CD8-positive, alpha-beta T cell (primary cell): ENCODE measurements at places on chromosomes 11 and 22.

GRCh38 chr22:46511151-46512038 is 26.0 kb downstream of the CELSR1 start:
- no peak for DNase-seq

DNA sequence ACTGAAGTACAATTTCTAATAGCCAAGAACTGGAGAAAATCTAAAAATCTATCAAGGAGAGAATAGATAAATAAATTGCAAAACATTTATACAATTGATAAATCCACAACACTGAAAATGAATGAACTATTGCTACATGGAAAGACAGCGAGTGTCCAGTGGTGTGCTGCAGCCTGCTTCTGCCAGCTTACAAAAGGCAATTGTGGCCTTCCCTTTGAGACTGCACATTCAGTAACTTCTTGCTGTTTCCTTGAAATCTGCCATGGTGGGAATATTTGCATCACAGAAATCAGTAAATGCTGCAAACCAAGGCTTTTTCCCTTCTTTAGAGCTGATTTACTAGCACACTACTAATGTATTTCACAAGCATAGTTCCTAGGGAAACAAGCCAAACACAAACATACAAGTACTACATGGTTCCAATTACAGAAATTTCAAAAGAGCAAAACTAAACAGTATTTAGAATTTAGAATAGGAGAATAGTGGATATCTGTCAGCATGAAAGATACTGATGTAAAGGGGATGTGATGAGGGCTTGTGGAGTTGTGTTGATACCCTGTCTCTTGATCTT is 76.9 kb upstream of the TRIM77 start:
- no peak for DNase-seq

- DNase-seq: no peak
These were observed 1.3 kb upstream of the SC5D start for GRCh38 chr11:121291319-121291718.

GRCh38 chr11:132289590-132290256 is 919.3 kb downstream of the NTM start:
- no peak for DNase-seq

DNA sequence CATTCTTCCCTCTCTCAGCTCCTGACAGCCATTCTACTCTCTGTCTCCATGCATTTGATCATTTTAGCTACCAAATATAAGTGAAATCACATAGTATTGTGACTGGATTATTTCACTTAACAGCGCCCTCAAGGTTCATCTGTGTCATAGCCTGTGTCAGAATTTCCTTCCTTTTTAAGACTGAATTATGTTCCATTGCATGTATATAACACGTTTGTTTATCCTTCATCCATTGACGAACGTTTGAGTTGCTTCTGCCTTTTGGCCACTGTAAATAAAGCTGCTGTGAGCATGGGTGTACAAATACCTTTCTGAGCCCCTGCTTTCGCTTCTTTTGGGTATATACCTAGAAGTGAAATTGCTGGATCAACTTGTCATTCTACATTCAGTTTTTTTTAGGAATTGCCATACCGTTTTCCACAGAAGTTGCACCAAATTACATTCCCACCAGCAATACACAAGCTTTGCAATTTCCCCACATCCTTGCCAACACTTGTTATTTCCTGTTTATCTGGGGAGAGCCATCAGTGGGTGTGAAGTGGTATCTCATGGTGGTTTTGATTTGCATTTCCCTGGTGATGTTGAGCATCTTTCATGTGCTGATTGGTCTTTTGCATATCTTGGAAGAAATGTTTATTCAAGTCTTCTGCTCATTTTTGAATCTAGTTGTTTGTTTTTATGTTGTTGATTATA is 17.5 kb downstream of the GLB1L2 start:
- DNase-seq: peak; percentile 67

DNA sequence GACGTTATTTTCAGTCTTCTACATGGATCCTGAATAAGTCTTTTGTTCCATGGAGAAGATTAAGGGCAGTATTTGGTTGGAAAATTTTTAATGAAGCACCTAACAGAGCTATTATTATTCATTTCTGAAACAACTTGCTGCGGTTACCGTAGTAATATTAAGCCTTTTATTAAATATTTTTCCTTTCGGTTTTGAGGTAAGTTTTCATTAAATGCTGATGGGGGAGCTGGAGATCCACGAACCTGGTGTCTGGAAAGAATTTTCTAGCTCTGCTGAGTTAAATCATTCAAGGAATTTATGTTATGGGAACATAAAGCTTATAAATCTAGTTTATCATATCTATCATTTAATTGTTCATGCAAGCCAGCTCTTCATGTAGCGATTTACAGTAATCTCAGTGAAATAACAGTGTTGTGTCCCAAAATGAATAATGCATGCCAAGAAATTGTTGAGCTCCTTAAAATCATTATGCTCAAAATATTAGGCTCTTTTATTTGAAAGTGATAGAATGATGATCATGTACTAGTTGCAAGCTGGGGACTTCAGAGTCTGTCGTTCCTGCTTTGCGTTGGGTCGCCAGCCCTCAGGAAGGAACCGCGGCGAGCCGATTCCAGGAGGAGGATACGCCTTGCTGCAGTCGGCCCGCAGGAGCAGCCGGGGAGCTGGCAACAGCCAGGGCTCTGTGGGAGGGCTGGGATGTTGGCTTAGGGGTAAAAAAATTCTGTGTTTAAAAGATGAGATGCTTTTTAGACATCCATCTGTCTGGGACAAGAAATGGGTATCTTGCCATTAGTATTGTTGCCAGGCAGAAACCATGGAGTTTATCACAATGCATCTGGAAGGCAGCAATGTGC is 83.1 kb downstream of the TBC1D22A start:
- no peak for DNase-seq

GRCh38 chr22:31222736-31223135 is 10.6 kb downstream of the LIMK2 start:
- DNase-seq: no peak

DNA sequence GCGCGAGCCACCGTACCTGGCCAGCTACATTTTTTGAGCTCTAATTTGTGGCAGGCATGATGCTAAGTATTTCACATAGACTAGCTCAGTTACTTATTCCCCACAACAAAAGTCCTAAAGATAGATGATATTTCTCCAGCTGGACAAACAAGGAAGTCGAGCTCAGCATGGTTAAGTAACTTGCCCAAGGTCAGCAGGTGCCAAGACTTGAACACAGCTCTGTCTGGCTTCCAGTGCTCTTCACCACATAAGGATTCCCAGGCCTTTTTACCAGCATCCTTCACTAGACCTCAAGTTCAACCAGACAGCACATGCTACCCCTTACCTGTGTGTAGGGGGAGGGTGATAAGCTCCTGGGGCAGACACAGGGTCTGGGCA is 177.3 kb upstream of the NCAM1 start:
- no peak for DNase-seq

DNA sequence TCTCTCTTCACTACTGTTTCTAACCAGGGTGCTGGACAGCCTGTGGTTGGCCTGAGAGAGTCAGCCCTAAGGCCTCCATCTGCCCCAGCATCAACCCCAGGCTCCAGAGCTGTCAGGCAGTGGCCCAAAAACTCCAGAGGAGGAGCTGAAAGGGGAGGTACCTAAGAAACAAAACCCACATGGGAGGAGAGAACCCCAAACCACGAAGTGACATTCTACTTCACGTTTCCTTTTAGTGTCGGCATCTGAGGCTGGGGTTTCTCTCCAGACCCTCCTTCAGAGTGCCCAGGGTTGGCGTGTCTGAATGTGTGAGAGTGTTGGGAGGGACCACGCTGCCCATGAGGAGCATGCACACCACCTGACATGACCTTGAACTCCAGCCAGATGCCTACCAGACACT is 69.8 kb upstream of the NNMT start:
- no peak for DNase-seq

DNA sequence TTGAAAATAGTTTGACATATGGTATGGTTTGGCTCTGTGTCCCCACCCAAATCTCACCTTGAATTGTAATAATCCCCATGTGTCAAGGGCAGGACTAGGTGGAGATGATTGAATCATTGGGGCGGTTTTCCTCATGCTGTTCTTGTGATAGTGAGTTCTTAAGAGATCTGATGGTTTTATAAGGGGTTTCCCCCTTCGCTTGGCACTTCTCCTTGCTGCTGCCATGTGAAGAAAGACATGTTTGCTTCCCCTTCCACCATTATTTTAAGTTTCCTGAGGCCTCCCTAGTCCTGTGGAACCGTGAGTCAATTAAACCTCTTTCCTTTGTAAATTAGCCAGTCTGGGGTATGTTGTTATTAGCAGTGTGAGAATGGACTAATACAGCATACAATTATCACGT is 7.7 kb downstream of the KCTD21 start:
- DNase-seq: no peak

- DNase-seq: no peak
These were observed 135.6 kb downstream of the ST3GAL4 start for GRCh38 chr11:126491092-126491491.

DNA sequence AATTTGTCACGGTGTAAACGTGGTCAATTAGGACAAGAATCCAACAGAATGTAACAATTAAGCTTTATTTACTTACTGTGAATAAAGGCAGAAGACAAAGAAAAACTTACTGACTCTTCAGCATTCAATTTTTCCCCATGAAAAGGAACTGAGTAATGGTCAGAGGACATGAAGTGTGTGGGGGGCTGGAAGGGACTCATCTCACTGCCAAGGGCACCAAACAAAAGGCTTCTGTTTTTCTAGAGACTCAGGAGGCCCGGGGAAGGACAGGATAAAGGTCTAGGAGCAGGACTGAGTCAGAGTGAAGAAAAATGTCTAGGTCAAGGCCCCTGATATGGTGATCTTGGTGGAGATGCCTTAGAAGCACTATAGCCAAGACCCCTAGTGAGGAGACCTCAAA is 564.2 kb upstream of the ANO5 start:
- DNase-seq: no peak

DNA sequence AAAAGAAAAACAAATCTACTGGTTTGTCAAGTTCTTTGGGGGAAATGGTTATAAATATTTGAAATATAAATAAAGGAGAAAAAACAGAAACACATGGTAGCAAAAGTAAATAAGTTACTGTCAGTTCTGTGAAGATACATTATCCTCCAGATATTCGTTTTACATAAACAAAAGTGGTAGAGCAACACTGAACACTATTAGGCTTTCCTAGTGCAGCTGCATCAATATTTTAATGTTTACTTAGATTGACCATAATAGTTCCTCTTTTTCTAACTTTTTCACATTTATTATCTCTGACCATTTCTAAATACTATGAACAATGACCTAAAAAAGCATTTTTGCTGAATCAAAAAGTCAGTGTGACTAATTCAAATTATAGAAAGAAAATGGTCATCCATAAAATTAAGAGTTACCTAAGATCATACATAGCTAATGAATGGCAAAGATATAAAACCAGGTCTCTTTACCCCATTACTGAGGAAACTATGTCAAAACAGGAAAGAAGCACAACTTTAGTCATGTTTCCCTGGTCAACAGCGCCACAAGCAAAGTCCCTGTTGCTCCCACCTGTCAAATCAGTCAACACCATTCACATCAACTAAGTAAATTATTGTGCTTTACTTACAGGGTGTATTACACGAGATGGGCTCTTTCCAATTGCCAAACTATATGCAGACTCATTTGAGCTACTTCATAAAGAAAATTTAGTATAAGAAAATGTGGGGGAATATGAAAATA is 38.5 kb downstream of the SBF2 start:
- DNase-seq: no peak

- DNase-seq: peak; percentile 93
These were observed 10.0 kb downstream of the RELA start for GRCh38 chr11:65652511-65653228.

GRCh38 chr22:42958937-42959336 is 56.0 kb downstream of the PACSIN2 start:
- DNase-seq: no peak

DNA sequence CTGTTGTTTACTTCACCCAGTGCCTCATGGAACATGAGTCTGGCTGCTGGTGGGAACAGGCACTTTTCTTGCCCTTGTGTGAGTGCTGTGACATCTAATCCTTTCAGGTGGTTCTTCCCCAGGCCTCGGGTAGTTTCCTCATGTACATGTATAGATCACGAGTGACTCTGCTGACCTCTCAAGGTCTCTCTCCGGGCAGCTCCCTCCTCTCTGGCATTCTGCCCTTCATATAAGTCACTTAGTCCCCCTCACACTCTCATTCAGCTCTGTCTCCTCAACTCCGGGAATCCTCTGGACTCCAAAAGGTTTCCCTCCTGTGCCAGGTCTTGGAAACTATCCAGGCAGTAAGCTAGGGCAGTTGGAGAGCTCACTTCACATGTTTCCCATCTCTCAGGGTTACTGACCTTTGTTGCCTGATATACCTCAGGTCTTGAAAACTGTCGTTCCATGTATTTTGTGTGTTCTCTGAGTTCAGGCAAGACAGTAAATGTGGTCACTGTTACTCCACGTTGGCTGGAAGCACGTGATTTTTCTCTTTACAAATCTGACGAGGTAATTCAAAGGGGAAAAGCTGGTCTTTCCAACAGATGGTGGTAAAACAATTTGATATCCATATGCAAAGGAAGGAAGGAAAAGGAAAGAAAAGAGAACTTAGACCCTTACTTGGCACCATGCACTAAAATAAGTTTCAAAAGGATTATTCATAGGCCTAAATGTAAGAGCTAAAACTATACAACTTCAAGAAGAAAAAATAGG is 40.5 kb upstream of the PITPNB start:
- DNase-seq: no peak

DNA sequence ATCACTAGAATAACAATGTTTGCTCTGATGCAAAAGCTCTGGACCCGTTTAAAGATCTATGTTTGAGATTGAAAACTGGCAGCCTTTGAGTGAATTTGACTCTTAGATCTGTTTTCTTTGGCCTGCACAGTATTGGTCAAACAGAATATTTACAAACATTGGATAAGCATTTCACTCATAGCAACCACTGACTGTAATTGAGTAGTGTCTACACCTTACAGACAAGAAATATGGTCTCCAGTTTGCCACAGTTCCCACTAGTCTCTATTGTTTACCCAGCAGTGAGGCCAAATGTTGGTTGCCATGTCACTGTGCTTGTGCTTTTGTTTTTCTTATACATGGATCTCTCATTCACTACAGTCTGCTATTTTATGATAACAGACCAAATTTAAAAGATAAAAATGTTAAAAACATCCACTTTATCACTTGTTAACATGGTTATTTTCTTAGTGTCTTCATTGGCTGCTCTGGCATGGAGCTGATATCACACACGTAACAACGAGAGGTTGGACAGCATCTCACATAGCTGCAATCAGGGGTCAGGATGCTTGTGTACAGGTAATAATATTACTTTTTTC is 12.2 kb downstream of the ANKRD42 start:
- no peak for DNase-seq

- DNase-seq: no peak
These were observed 666 bp downstream of the SLC25A18 start for GRCh38 chr22:17563936-17564391.

GRCh38 chr11:1983601-1983961 is 14.1 kb downstream of the H19 start:
- DNase-seq: no peak

DNA sequence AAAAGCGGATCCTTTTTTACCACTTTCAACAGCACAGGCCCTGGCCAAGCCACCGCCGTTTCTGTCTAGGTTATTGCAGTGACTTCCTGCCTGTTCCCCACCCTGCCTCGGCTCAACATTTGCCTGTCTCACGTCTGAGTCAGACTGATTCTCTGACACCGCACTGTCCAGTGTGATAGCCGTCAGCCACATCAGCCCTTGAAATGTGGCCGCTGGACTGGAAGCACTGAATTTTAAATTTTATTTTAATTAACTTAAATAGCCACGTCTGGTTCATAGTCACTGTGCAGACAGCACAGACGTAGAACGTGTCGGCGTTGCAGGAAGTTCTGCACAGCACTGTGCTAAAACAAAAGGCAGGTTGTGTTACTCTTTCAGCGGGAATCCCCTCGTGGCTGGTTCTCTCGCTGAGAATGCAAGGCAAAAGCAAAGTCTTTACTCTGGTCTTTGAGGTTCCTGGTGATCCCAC is 56.3 kb upstream of the ADSL start:
- peak; percentile 79 for DNase-seq

- peak; percentile 82 for DNase-seq
These were observed 33.0 kb downstream of the YWHAH start for GRCh38 chr22:31977141-31977841.
